ENCODE measurements at places on chromosomes 2 and 18.

- DNase-seq, result no peak
Measured at GRCh38 chr2:24793761-24794435, 673 bp downstream of the CENPO start.

DNA sequence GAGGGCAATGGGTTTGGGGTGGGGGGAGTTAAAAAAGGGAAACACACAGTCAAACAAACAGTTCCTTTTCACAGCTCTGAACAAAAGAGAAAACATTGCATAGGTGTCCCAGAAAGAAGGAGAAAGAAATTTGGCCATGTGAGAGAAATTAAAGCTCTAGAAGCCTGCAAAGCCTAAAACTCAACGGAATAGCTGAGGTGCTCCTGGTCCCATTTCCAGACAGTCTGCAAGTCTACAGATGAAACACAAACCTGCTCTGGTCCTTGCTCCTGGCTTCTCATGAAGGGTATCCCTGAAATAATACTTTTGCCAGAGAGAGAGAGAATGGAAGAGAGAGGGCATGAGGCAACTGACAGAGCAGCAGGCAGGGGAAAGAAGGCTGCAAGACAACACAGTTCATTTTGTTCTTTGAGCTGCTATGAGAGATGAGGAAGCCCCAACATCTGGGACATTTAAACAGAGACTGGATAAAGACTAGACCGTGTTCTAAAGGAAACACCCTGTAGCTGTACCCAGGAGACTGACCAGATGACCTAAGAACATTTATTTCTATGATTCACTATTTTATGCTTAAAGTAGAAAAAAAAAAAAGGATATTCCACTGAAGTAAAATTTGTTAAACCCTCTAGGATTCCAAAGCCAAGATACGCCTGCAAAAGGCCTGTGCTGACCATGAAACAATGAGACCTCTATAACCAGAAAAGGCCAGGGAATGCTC, 57.3 kb upstream of the CYP26B1 start:
- no peak for DNase-seq

GRCh38 chr2:174020926-174021662, 55.9 kb upstream of the SP3 start:
- DNase-seq, result no peak

- DNase-seq, result no peak
Measured at GRCh38 chr2:9494081-9494480, 19.7 kb downstream of the IAH1 start.

DNA sequence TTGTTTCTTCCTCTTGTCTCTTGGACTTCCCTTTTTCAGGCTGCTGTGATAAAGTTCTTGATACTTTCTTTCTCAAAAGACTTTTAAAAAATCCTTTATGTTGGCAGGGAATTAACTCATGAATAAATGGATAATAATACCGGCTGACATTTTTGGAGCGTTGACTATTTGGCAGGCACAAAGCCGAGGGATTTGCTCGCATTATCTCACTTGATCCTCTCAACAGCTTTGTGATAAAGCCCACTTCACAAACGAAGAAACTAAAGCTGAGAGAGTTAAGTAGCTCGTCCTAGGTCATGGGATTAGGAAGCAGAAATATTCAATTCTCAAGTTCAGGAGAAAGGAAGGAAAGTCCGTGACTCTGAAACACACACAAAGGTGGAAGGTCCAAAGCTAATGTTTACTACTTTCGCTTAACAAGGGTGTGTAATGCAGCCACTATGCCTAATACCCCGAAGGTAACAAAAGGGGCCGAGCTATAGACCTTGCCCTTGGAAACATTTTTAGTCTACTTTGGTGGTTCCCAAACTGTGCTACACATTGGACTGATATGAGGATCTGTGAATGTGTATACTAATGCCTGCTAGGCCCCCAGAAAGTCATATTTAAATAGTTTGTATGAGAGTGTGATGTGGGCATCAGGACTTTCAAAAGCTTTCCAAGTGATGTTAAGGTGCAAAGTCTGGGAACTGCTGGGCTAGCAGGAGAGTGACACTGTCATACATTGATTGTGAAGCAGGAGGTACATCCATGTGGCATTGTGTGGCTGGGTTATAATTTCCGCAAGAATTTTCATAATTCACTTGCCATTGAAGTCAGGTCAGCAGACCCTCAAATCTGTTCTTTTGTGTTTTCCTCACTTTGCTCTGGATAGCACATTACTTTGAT, 508.4 kb downstream of the PLCL1 start:
- DNase-seq, result no peak

- no peak for DNase-seq
Measured at GRCh38 chr18:62105376-62105775, 81.5 kb downstream of the PIGN start.

GRCh38 chr2:168948621-168949212, 47.6 kb downstream of the G6PC2 start:
- DNase-seq, result no peak

DNA sequence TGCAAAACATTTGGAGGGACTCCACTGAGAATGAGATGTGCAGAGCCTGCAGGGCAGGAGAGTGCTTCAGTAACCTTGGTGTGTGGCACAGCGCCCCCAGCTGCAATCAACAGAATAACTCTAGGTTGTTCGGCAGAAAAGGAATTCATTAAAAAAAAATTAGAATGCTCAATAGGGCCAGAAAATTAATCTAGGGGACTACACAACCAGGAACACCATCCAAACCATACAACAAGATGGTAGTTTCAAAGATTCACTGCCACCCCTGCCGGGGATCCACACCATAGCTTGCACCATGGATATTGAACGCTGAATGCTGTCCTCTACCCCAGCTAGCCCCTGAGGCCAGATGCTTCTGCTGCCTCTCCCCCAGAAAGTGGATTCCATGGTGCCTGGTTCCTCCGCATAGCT, 50.1 kb downstream of the THUMPD2 start:
- no peak for DNase-seq

GRCh38 chr18:62732617-62733016, 17.3 kb downstream of the PHLPP1 start:
- no peak for DNase-seq

DNA sequence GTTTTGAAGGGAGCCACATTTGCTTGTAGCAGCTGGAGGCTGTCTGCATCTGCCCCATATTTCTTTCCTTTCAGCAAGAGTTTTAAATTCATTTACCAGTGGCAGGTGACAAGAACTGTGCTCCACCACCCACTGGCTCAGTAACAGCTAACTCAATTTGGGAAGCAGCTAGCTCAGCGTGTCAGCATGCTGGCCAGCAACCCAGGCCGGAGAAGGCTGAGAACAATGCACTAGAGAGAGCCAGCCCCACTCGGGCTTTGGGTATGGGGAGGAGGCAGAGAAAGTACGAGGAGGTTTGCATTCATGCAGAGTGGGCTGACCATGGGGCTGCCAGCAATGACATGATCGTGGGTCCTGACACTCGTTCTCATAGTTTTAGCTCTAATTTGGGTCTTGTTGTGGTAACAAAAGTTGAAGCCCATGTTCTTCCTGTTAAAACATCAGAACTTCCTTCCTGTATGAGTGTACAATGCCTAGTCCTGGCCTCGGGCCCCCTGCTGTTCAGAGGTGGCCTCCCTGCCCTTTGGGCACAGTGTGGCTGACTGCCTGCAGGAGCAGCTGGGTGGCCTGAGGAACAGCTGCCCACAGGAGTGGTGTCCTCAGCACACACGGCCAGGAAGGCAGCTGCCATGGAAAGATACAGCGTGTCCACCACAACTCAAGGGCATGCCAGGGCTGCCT, 23.0 kb downstream of the CDC42EP3 start:
- DNase-seq, result no peak

GRCh38 chr2:199979832-199980628, 24.6 kb downstream of the MAIP1 start:
- DNase-seq, result no peak

DNA sequence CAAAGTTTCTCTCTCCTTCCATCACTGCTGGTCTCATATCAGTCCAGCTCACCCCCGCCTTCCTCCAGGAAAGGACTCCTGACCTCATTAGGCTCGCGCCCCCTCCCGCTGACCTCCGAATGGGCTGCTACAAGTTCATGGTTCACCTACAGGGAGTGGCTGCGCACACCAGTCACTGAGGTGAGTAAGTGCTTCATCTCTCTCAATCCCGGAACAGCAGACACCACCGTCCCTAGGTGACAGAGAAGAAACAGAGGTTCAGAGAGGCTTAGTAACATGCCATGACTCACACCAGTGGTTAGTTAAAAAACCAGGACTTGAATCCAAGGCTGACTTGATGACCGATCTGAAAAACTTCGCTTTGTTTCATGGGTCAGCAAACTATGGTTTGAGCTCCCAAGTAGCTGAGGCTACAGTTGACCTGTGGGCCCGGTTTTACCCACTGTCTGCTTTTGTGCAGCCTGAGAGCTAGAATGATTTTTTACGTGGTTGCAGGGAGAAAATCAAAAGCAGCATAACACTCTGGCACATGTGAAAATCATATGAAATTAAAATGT, 42.0 kb downstream of the ZFP36L2 start:
- DNase-seq, result no peak

GRCh38 chr2:197348721-197349360, 38.3 kb upstream of the ANKRD44 start:
- no peak for DNase-seq

DNA sequence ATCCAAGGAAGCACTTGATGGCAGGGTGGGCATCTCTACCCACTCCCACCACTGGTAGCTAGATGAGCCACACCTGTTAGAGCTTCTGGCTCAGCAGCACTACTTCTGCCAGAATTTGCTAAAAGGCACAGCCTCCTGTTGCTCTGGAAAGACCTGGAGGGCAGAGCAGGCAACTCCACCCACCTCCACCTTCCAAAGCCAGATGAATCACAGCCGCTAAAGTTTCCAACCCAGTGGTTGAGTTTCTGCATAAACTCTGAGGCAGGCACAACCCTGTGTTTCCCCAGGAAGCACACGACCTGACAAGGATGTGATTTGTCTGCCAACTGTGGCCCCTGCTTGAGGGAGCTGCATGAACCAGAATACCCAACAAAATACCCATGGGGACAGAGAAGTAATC, 111.6 kb upstream of the GCFC2 start:
- DNase-seq, result no peak

- no peak for DNase-seq
Measured at GRCh38 chr18:49168281-49168985, 217.7 kb upstream of the SMAD7 start.

DNA sequence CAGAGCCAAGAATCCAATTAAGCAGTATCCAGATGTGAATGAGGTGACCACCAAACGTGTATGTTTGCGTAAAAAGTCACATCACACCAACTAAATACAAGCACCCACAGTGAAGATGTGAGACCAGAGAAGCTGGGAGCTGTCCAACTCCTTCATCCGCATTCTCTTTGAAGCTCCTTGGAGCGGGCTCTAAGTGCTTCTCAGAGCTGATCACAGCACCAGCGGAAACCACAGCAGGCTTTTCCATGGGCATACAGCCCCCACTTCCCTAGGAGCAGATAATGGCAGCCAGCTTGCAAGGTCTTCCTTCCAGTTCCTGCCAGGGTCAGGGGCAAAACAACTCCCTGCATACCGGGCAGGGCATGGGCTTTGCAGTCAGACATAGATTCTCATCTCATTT, 36.4 kb downstream of the REEP1 start:
- no peak for DNase-seq

DNA sequence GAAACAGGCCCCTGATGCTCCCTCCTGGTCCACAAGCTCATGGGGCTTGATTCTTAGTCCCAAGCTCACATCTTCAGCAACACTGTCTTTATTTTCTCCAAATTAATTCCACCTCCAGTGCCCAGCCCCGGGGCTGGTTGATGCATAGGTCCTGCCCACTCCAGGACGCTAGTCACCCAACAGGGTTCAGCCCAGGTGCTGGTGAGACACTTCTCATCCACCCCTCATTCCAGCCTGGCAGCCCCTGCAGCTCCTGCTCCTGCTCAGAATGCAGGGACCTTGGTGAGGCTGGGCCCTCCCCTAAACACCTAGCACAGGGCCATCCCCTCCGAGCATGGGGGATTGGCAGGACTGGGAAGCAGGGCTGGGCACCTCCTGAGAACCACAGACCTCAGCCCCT, 25.7 kb downstream of the STEAP3 start:
- no peak for DNase-seq

DNA sequence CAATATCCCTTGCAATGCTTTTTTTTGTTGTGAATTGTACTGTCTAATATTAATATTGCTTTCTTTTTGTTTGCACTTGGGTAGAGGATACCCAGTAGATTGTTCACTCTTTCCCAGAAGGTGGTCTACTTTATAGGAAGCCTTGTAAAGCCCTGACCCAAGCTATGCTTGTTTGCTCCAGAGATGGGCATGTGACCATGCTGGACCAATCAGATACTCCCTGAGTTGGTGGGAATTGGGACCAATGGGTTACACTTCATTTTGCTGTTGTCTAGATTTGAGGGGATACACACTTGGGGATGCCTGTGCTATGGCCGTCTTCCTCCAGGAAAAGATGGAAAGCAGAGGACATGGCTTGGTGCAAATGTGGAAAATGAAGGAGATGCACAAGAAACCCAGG, 314.3 kb downstream of the DYSF start:
- DNase-seq, result no peak

DNA sequence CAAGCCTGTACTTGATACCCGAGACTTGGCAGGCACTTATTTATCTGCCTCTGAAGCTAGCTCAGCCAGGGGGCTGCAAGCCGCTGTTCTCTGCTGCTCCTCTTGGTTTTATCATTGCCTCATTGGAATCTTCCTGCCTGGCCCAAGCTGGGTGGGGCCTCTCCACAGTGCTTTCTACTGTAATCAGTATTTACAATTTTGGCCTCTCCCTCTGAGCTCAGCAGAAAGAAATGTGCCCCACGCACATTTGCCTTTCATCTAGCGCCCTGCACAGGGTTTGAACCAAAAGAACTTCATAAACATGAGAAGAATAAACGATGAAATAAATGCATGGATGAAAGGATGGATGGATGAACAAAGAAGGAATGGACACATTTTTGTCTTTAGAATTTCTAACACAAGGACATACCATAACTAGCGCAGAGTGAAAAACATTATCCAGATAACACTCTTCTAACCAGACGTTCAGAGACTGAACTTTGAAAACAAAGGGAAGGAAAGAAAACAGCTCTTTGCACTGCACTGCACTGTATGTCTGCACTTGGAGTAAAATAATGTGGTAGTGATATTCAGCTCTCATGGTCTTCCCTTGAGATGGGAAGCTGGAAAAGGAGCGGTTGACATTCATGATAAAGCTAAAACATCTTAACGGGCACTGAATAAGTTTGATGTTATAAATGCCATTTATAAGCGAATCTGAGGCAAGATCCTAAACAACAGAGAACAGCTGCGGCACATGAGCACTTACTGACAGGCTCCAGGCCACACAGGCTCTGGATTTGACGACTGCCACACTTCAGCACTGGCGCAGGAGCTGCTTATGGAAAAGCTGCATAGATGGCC, 86.8 kb upstream of the SP3 start:
- DNase-seq, result no peak

DNA sequence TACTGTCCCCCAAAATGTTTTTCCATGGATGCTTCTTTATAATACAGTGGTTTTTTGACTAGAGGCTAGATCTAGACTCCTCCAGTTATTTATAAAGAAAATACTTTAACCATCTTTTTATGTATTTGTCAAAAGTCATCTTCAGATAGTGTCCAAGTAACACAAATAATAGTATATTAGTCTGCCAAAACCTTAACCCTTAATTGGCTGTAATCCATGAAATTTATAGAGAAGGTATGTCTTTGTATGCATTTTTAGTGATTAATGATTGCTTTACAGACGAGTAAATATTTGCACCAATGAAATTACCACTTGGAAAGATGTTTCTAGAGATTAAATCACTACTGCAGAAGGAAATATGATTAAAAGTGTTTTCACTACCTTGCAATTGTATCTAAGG, 451.8 kb upstream of the NRXN1 start:
- DNase-seq, result no peak
